Cardiac muscle cell (in vitro differentiated cells and primary cell): ENCODE measurements at places on chromosomes 4 and X.
A peak's percentile ranks its signal among the peaks of the same experiment; 100 is the strongest.

DNA sequence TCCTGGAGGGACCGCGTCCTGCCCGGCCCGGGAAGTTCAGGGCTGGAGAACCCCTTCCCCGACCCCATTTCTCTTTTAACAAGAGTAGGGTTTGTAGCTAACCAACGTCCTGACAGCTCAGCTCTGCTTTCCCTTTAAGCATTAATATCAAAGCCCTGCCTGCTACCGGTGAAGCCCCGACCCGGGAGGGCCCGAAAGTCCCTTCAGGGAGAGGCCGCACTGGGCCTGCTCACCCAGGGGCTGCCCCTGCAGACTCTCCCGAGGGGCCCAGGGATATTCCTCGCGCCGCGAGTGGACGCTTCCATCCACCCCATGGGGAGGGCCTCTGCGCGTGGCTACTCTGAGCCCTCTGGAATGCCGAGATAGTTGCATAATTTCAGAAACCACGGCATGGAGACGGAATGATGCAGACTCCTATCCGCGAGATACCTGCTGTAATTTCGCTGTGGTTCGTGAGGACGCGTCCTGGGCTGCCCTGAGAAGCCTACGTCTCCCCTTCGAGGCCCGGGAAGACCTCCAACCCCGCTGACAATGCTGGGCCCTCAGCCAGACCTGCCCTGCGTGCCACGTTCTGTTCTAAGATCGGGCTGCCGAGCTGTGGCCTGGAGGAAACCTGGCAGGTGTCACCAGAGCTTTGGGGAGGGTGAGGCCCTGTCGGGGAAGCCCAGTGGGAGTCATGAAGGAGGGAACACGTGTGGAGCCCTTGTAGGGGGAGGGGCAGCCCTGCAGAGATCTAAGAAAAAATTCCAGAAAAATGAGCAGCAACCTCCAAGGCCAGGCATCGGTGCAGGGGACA is 999 bp upstream of the CTBP1 start:
- peak; percentile 56 for DNase-seq

GRCh38 chr4:10180927-10181744 is 64.5 kb upstream of the WDR1 start:
- DNase-seq: no peak

DNA sequence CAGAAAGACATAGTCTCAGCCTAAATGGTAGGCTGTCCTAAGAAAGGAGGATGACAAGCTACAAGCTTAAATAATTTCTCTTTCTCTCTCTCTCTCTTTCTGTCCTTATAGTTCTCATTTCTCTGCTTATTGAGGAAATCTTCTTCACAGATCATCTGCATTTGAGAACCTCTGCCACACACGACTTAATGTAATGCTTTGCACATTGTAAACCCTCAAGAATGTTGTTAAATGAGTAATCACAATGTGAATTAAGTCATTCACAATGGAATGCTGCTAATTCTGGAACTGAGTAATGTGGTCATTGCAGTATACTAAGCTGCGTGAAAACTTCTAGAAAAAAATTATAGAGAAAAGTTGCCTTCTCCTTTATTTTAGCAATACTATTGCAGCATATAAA is 508.9 kb upstream of the FTHL17 start:
- DNase-seq: no peak

GRCh38 chrX:39556056-39556455 is 541.7 kb downstream of the BCOR start:
- DNase-seq: no peak

- no peak for DNase-seq
Observed at GRCh38 chrX:131649741-131650140, 105.9 kb downstream of the OR13H1 start.

GRCh38 chr4:77225022-77225421 is 68.0 kb downstream of the CCNG2 start:
- DNase-seq: no peak

GRCh38 chr4:150476776-150477175 is 105.2 kb upstream of the MAB21L2 start:
- DNase-seq: no peak

DNA sequence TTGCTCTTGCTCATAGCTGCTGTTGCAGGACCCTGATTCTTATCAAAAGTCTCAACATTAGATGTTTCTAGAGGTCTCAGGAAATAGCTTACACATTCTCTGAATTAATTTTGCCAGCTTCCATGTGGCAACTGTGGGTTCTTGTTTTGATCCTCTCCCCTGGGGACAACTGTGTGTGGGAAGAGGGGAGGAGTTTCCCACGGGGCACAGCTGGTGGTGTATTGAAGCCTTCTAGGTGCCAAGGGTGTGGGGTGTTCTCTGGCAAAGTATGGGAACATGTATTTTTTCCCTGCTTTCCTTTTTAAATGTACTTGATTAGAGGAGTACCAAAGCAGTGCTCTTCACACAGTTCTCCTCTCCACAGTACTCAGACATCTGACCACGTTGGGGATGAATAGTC is 212.7 kb downstream of the RPA4 start:
- DNase-seq: peak; percentile 0

- DNase-seq: peak; percentile 84
Observed at GRCh38 chr4:72971572-72971971, 97.9 kb downstream of the COX18 start.

DNA sequence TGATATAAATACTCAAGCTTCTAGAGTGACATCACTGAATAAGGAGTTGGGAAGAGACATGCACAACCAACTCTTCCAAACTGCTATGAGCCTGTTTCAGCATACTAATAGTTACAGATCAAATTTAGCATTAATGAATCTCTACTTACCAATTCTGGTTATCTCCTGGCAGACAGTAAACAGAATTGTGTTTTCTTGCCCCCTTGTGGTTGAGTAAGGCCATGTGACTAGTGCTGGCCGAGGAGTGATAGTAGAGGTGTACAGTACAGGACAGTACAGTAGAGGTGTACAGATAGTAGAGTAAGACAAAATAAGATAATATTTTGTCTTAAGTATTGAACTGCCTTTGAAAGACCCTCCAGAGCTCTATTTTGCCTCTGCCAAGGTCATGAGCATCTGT is 681.4 kb downstream of the GABRG1 start:
- DNase-seq: peak; percentile 33

GRCh38 chr4:132417220-132417619 is 731.9 kb upstream of the PCDH10 start:
- DNase-seq: no peak

GRCh38 chrX:150690126-150690525 is 3.1 kb upstream of the MTMR1 start:
- DNase-seq: peak; percentile 74

DNA sequence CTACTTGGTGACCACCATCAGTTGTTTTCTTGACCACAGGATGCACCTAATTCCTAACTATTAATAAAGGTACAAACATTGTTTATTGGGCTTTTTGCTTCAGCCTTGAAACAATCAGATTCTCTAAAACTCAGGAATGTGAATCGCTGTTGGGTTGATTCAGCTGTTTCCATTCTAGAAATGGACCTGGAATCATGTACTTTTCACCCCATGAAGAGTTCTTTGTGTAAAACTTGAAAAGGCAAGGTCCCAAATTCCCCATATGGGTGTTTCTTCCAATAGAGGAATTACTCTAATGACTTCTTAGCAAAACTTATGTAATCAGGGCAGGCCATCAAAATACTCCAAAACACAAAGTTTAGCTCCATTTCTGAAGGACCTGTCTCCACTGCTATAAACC is 7.4 kb downstream of the AFAP1 start:
- DNase-seq: no peak

DNA sequence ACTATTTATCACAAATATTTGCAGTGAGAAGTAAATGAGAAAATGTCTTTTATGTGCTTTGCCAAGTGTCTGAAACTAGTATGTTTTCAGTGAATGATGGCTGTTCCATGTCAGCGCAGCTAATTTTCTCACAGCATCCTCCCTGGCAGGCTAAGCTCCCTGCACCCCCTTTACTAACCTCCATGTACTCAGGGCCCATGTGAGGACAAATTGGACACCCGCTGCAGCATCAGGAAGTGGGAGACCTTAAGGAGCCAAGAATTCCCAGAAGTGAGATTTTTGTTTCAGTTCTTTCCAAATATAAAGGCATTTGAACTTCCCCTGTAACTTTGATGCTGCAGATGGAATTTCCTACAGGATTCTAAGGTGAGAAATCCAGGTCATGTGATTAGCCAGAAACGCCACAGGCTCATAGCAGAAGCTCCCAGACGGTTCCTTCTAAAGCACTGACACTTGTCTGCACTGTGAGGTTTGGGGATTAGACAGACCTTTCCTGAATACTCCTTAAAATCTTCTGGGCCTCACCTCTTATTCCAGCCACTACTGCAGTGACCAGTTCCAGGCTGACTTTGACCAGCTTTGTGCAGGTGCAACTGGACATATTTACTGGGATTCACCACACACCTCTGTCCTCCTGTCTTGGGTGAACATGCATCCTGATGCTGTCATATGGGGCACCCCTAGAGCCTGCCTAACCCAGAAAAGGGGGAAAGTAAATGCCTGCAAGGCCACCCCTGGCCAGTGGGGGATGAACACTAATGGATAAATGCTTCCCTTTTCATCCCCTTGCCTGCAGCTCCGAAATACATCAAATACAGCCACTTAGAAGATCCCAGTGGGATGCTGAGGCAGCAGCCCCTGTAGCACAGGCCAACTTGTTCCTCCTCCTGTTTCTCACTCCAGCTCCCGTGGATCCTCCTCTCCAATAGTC is 45.9 kb downstream of the LGI2 start:
- DNase-seq: no peak

GRCh38 chrX:46703980-46704379 is 54.9 kb downstream of the SLC9A7 start:
- peak; percentile 3 for DNase-seq

GRCh38 chr4:42415281-42415680 is 18.0 kb downstream of the SHISA3 start:
- no peak for DNase-seq

DNA sequence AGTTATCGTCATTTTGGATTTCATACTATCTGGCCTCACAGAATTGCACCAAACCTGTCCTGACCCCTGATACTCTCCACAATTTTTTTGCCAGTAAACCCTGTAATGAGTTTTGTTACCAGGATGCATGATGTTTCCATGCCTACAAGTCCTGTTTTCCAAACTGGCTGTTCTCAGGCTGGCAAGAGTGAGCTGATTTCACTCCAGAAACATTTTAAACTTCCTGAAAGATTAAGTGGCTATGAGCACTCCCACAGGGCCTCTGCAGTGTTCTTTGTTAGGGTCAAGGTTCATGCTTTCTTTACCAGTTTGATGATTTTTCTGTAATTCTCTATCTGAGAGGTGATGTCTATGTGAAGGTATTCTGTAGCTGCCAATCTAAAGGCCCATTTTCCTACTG is 31.7 kb upstream of the PDLIM3 start:
- peak; percentile 15 for DNase-seq

- no peak for DNase-seq
Observed at GRCh38 chrX:121013897-121014455, 28.4 kb upstream of the CT47A1 start.

GRCh38 chr4:121633653-121634052 is 63.1 kb downstream of the ANXA5 start:
- DNase-seq: no peak

DNA sequence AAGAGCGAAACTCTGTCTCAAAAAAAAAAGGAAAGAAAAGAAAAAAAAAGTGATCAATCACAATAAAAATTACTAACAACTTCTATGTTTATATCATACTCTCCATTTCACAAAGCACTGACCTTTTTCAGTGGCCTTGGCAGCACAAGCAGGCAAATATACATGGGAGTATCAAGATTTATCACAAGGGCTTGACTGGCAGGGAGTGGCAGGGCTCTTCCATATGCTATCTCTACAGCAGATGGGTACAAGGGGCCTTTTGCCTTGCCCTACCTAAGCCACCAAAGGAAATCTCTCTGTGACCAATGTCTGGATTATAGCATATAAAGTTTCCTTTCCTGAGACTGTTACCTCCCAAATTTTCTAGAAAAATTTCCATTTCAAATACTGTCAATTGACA is 24.4 kb downstream of the TSPAN5 start:
- no peak for DNase-seq

DNA sequence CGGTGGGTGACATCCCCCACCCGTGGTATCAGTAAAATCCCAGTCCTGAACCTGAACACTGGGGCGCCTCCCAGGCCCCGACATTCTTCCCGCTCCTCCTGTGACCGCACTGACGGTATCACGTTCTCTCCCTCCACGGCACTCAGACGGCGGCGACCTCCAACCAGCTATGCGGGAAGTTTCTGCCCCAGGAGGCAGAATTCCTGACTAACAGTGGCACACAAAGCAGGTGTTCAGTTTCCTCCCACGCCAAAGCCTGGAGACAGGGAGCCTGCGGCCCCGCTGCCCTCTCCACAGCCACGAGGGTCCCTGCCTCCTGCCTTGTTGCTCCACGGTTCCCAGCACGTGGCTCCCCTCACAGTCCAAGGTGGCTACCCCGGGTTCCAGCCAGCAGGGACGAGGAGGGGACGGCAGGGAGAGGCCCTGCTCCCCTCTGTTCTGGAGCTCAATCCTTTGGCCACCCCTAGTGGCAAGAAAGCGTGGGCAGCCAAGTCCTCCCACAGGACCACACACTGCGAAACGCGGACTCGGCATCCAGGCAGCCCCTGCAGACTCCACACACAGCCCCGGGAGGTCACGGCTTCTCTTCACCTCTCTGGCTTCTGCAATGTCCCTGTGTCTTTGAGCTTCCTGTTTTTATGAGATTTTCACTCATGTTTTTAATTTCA is 15.2 kb downstream of the CTBP1 start:
- DNase-seq: peak; percentile 58

DNA sequence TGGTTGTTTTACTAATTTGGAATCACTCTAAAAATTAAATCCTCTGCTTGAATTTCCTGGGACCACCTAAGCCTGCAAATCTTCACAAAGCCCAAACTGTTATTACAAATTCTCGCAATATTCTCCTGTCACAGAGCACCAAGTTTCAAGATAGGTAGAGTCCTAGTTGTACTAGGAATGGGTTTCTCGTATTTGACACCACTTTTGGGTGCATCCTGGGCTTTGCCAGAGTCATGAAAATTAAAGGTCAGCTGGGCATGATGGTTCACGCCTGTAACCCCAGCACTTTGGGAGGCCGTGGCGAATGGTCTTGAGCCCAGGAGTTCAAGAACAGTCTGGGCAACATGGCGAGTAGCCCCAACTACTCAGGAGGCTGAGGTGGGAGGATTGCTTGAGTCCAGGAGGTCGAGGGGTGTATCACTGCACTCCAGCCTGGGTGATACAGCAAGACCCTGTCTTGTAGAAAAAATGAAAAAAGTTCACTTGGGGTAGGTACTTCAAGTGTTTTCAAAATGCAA is 30.6 kb upstream of the MANBA start:
- DNase-seq: no peak

DNA sequence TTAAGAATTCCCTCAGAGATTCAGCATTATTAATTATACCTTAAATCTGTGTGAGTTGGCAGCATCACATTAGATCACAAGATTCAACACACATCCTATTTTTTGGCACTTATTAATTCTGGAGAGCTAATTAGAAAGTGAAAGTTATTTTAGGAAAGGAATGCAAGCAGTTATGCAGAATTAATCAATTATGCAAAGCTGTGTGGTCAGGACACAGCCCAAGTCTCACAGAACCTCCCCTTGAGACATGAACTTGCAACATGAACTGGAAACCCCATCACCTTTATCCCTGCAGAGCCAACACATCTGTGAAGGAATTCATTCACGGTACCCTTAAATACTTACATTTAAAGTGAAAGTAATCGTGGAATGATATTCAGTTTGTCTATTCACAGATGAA is 80.5 kb downstream of the TSPAN5 start:
- DNase-seq: peak; percentile 33

GRCh38 chr4:91113130-91113706 is 986.0 kb downstream of the CCSER1 start:
- peak; percentile 61 for DNase-seq

GRCh38 chr4:7779432-7779768 is 160.3 kb downstream of the AFAP1 start:
- DNase-seq: no peak
